ENCODE measurements at places on chromosomes 2 and 18. TPM values are rescaled to one million over a fixed set of nuclear protein-coding genes. Genes with fewer than 3 reads are reported as not detected.

GRCh38 chr2:102421890-102422759 lies 835 bp upstream of the IL18RAP start:
- peak overlapping the region; percentile 90 for H3K4me3 ChIP-seq
- peak overlapping the region; percentile 98 for H3K27ac ChIP-seq
- H3K36me3 ChIP-seq: peaks cover 59% of the 10 kb centered on the region
- H3K4me1 ChIP-seq: peaks cover 88% of the 10 kb centered on the region

DNA sequence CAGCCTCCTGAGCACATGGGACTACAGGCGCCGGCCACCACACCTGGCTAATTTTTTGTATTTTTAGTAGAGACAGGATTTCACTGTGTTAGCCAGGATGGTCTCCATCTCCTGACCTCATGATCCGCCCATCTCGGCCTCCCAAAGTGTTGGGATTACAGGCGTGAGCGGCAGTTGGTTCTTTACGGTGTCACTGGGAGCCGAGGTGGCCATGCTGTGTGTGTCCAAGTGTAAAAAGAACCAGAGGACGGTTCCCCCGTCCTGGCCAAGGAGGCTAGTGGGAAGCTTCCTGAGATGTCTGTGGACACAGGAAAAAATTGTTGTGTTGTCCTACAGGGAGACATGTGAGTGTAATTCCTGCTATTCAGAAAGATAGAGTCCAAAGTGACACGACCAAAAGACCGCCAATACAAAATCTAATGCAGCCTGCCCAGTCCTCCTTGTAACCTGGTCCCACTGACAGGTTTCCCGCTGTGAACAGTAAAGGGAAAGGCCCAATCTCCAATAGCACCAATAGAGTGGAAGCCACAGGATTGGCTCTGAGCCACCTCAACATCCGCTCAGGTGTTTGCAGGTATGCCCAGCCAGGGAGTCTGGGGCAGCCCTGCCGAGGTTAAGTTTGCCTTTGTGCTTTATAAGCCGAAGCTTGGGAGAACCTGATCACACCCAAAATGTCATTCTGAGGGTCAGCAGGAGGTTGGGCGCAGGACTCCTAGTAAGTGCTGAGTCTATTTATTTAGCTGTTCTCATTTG lies 40.6 kb downstream of the NCK2 start:
- no peak overlapping the region for H3K27ac ChIP-seq
- peaks cover 22% of the 10 kb centered on the region for H3K36me3 ChIP-seq
- no peak overlapping the region for H3K4me3 ChIP-seq

DNA sequence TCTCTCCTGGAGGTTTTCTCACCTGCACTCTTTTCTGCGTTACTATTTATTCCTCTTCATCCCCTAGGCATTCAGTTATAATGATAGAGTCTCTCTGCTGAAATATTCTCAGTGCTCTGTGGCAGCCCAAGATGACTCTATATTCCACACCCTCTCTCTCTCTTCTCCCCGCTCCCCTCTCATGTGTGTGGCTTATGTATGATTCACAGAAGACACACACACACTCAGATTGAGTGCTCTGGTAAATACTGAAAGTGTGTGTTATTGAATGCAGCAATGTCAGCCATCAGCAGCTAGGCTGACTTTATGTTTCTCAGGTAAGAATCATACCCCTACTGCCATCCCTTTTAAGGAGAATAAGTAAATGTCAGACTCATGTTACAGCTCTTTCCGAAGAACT lies 201.2 kb downstream of the SLC4A10 start:
- no peaks in the 10 kb centered on the region for H3K27me3 ChIP-seq
- H3K27ac ChIP-seq: no peak overlapping the region
- DNase-seq: no peak

DNA sequence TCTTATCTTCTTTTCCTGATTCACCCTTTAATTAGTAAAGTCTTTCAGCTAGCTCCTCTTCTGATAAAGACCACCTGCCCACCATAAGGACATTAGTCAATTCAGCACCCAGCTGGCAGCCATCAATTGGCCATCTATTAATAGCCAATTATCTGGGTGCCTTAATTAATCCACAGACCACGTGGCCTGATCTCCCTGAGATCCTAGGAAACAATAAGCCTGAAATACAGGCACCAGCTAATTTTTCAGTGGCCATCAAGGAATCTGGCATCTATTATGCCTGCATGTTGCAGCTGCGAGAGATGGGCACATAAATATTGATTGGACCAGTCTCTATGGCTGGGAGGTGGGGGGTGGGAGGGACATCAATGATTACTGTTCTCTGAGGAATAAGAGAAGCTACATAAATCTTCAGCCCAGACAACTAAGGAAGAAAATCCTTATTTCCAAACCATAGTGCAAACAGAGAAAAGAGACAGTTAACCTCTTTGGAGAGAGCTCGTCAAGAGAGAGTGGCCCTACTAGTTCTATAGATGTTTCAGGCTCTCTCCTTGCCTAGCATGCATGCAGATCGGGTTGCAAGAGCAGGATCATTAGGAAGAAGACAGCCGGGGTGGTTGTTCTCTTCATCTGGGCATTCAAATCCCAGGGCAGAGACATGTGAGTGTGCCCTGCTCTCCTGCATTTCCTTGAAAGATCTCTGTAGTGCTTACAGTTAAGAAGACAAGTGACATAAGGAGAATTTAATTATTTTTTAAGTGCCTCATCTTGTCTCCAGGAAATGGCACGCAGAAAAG lies 8.7 kb downstream of the GALNT14 start:
- no peaks in the 10 kb centered on the region for H3K4me1 ChIP-seq
- H3K27ac ChIP-seq: no peak overlapping the region
- H3K36me3 ChIP-seq: no peaks in the 10 kb centered on the region
- H3K4me3 ChIP-seq: no peak overlapping the region
- no peak for DNase-seq

DNA sequence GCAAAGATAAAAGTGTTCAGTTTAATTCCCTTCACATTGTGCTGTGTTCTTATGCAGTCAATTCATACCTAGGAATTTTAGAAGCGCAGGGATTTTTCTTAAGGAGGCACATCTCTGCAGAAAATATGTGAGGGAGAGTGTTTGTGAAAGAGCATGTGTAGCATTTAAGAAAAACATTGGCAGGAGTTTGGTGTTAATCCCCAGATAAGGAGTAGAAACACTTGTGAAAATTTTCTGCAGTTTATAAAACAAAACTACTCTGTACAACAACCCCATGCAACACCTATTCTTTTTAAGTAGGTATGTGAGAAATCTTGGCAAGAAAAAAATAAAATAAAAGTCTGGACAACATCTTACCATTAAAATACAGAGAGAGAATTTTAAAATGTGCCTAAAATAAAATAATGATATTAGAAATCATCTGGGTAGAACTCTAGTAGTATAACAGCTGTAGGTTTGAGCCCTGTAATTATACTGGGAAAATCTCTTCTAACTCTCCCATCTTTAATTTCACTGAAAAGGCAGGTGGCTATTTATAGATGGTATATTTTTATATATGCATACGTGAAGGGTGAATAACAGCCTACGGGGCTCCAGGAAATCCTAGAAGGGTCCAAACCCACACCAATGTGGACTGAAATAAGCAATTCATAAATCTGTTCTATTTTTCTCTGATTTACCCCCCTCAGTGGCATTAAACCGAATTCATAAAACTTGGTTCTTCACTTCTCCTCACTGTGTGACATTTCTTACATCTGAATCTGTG lies 6.6 kb downstream of the FZD7 start:
- no peak overlapping the region for H3K27ac ChIP-seq
- H3K4me3 ChIP-seq: no peak overlapping the region
- H3K27me3 ChIP-seq: peaks cover 41% of the 10 kb centered on the region
- H3K36me3 ChIP-seq: no peaks in the 10 kb centered on the region
- no peak for DNase-seq

- no peaks in the 10 kb centered on the region for H3K4me1 ChIP-seq
- no peak overlapping the region for H3K27ac ChIP-seq
- no peak for DNase-seq
- H3K36me3 ChIP-seq: no peaks in the 10 kb centered on the region
Observed at GRCh38 chr2:190079160-190079559, 16.6 kb upstream of the MSTN start.

- peak overlapping the region; percentile 100 for H3K27ac ChIP-seq
- peaks cover 61% of the 10 kb centered on the region for H3K4me1 ChIP-seq
- no peaks in the 10 kb centered on the region for H3K27me3 ChIP-seq
- H3K36me3 ChIP-seq: peaks cover 34% of the 10 kb centered on the region
Observed at GRCh38 chr2:3223080-3223923, 154.3 kb downstream of the EIPR1 start.

- DNase-seq: no peak
- H3K27me3 ChIP-seq: no peaks in the 10 kb centered on the region
- H3K4me1 ChIP-seq: no peaks in the 10 kb centered on the region
- no peak overlapping the region for H3K4me3 ChIP-seq
- no peak overlapping the region for H3K27ac ChIP-seq
Observed at GRCh38 chr2:211376410-211376809, 820.0 kb downstream of the CPS1 start.

DNA sequence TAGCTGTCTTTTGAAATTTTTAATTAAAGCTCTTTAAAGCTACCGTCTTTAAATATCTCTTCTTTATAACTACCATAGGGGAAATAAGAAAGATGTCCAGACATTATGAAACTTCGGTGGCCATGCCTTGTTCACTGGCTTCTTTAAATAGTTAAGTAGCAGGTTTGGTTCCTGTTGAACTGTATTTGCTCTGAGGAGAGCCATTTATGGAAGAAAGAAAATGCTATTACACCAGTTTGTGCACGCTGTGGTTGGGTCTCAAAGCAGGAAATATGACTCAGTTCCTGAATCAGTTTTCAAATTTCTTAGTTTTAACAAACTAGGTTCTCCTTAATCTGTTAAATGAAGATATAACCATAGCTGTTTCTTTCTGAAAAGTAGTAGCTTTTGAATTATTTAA lies 12.2 kb downstream of the ARPC2 start:
- H3K27me3 ChIP-seq: no peaks in the 10 kb centered on the region
- H3K4me1 ChIP-seq: peaks cover 66% of the 10 kb centered on the region
- peak overlapping the region; percentile 65 for H3K4me3 ChIP-seq
- peak; percentile 57 for DNase-seq

- no peak for DNase-seq
- peaks cover 15% of the 10 kb centered on the region for H3K27me3 ChIP-seq
- no peaks in the 10 kb centered on the region for H3K36me3 ChIP-seq
Observed at GRCh38 chr2:99079226-99079625, 62.3 kb upstream of the C2orf15 start.

VWC2L gene
- not detected for total RNA-seq

AQP12B gene
- not detected for total RNA-seq

SNRNP27 gene
- total RNA-seq: 55.6 TPM

PSTPIP2 gene
- 23.6 TPM for total RNA-seq

NYAP2 gene
- total RNA-seq: not detected

SP9 gene
- total RNA-seq: not detected

Data from activated T-helper 1 cell treated with anti-CD3 and anti-CD28 coated beads, Interleukin-12 subunit alpha, Interleukin-12 subunit beta, Interleukin-2, Interleukin-4 antibody, amounts not matched to agents 30 ng/mL and 10 ng/mL and 1 ng/mL, durations not matched to agents 14 hours and 24 hours and 36 hours (primary cell).